Activated T-cell treated with anti-CD3 and anti-CD28 coated beads for 24 hours (primary cell): ENCODE measurements at places on chromosomes 1 and 21.
A peak's percentile ranks its signal among the peaks of the same experiment; 100 is the strongest.

GRCh38 chr1:92791487-92792066 lies 6.7 kb upstream of the EVI5 start:
- no peak for DNase-seq

DNA sequence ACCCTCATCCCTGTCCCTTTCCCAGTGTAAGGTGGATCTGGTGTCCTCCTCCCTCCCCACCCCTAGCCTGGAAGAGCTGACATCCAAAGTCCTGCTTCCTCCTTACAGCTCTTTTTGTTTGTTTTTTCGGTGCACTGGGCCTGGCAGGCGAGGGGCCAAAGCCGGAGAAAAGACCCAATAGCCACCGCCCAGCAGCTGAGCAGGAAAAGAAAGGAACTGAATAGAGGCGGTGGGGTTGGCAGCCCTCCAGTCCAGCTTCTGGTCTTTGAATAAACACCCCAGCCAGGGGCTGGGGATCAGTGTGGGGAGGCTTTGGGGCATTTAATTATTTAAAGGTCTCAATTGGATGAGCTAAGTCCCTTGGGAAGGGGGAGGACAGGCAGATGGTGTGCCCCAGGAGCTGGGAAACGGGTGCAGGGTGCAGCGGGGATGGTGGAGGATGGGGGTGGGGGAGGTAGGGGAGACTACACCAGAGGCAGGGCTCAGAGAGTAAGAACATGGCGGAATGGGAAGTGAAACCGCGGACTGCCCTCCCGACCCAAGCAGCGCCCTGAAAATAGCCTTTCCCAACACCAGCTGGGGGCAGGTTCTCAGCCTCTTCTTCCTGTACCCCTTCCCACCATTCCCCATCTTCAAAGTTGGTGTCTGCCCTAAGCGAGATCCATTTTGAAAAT lies 20.2 kb downstream of the BTG2 start:
- no peak for DNase-seq

DNA sequence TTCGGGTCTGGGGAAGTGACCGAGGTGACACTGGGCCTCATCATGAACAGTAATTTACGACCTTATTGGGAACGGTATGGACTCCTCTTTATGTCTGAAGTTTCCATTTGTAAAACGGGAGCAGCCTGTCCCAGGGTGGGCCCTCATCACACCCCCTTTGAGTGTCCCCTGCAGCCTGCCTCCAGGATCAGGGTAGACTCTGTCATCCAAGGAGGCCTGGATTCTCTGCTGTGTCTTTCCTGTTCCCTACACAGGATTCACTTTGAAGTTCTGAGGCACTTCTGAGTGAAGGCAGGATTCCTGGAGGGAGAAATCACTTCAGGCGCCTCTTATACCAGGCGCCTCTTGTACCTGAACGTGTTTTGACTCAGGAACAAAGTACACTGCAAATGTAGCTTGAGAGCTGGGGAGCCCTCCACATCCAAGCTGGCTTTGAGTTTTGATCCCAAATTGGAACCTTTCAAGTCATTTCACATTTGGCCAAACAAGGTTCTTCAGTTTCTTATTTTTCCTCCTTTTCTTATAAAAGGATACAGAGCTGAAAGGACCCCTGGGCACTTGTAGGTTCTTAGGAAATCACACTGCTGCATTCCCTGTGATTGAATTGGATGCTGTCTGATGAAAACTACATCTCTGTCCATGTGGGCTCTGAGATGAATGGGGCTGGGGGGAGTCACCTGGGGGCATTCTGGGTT lies 106.0 kb downstream of the SUSD4 start:
- no peak for DNase-seq

- no peak for DNase-seq
These were observed 37.8 kb upstream of the RRP15 start for GRCh38 chr1:218247339-218247738.

GRCh38 chr1:112855152-112855828 lies 100.7 kb downstream of the SLC16A1 start:
- DNase-seq: no peak

DNA sequence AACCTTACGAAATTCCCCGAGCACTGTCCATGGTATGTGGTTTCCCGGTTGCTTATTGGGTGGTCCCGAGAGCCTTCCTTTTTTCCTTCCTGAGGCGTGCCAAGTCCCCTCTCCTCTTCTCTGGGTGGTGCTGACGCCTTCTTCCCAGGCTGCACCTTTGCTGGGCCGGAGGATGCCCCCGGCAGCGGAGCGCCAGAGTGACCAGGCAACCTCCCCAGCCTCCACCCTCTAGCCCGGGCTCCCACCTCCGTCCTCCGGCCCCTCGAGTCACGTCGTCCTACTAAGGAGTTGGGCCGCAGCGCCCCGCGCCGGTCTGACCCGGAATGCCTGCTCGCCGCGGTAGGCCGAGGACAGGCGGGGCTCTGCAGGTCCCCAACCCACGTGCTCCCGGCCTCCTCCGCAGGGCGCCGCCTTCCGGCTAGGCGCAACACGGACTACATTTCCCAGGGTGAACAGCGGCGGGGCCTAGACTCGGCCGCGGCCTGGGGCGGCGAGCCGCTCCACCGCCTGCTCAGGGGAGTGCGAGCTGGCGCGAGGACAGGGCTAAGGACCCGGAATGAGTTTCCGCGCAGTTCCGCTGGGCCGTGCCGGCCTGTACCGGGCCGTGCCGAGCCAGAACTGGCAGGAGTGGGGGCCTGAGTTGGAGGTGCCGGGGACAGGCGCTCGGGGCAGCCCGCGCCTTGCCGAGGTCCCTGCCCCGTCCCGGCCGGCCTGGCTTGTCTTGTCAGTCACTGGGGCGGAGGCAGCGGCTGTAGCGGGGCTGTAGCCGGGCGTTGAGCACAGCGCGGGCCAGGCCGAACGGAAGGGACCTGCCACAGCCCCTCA lies at the start of gene IPO13:
Gene IPO13, plus strand, starts transcription at position 715 of the 825 bp plus-strand sequence. CDS start 651 bp downstream, outside the sequence.
- peak; percentile 94 for DNase-seq

GRCh38 chr1:167130829-167131510 lies 37.1 kb downstream of the STYXL2 start:
- DNase-seq: no peak

GRCh38 chr1:233269656-233270055 lies 25.9 kb downstream of the PCNX2 start:
- DNase-seq: no peak

GRCh38 chr1:108200687-108201051 lies 526 bp upstream of the SLC25A24 start:
- peak; percentile 41 for DNase-seq

GRCh38 chr1:170377896-170378634 lies 153.9 kb upstream of the GORAB start:
- no peak for DNase-seq

DNA sequence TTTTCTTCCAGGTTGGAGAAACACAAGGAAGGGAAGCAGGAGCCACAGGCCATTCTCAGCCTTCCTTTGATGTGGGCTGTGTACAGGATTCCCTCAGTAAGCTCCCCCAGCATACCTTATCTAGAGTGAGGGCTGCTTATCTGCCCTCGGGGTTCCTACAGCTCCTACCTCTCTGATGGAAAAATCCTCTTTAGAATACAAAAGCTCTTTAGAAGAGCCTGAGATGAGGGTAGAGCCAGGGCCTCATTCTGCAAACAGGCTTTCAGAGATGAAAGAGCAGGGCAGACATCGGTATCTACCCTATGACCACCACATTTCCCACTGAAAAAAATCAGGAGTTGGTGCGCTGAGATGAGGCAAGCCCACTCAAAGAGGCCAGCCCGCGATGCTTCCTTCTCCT lies 85.1 kb downstream of the PLPP3 start:
- no peak for DNase-seq

DNA sequence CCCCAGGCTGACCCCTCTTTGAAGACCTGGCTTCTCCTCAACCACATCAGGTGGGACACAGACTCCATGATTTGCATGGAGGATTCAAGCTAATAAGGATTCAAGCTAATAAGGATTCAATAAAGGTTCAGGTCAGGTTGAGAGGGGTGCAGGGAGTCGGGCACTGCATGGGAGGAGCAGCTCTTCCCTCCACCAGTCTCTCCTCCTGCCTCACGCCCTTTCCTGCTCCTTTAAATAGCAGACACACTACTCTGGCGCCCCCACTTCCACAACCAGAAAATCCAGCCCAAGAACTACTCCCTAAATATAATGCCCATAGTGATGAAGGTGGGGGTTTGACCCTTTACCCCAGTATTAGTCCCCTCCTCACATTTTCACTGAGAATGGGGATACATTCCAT lies 7.1 kb downstream of the MEX3A start:
- no peak for DNase-seq

- DNase-seq: no peak
These were observed 188.2 kb upstream of the RUNX1 start for GRCh38 chr21:35237287-35237686.

- no peak for DNase-seq
These were observed 134.2 kb downstream of the SYT2 start for GRCh38 chr1:202575918-202576653.

DNA sequence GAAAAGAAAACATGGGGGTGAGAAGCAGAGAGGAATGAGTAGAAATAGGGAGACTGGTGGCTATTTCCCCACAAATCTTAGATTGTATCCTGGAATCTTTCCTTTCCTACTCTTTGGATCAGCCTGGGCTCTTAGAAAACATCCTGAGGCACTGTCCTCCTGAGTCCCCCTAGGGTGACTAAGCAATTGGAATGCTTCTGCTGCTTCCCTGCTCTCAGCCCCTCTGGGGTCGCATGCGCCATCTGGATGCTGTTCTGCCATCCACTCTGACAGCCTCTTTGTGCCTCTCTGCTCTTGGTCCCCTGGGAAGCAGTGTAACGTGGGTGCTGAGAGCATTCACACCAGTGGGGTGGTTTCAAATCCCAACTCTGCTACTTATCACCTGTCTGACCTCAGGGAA lies 443.0 kb downstream of the SIPA1L2 start:
- DNase-seq: no peak

DNA sequence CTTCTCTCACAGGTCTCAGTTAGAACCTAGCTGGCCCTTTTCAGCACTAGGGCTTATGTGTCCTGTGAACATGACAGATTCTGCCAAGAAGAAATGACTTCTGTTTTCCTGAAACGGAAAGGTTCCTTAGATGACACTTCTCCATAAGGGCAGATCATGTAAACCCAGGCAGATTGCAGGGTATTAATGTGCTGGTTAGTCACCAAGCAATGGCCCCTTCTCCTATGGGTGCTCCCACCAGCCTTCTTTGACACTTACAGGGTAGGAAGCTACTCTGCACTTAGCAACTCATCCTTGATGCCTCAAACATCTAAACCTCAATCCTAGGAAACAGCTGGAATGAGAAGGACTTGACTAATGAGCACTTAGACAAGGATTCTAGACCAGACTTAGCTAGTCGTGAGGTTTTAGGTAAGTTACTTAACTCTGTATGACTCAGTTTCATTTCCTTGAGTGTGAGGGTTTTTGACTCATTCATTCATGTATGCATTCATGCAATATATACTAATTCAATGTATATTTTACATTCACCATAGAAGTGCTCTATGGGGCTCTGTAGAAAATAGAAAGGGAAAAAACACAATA lies 74.1 kb upstream of the PLXNA2 start:
- DNase-seq: no peak
